ENCODE measurements at places on chromosomes 13 and 19.
A peak's percentile ranks its signal among the peaks of the same experiment; 100 is the strongest.

- no peak for DNase-seq
These were observed 237.0 kb upstream of the TSHZ3 start for GRCh38 chr19:31586282-31586681.

- DNase-seq = peak; percentile 94
These were observed at the start of gene MBD3 for GRCh38 chr19:1592755-1593500. Gene MBD3, minus strand, starts transcription at chr19:1592865. Its CDS starts 234 bp downstream, at chr19:1592631.

DNA sequence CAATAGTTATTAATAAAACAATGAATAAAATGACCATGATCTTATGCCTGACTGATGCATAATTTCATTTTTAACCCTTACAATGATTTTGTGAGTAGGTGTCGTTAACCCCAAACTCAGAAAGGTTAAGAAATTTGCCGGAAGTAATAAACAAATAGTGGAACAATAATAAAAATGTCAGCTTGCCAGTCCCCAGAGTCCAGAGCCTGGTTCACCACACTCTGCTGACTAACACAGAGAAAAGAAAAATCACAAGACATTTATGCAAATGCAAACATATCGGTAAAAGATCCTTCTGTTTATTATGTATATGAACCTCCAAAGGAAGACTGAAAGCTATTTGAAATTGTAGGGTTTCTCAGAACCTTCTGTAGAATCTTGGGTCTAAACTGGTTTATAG lies 563.7 kb downstream of the EFNB2 start:
- DNase-seq = no peak

DNA sequence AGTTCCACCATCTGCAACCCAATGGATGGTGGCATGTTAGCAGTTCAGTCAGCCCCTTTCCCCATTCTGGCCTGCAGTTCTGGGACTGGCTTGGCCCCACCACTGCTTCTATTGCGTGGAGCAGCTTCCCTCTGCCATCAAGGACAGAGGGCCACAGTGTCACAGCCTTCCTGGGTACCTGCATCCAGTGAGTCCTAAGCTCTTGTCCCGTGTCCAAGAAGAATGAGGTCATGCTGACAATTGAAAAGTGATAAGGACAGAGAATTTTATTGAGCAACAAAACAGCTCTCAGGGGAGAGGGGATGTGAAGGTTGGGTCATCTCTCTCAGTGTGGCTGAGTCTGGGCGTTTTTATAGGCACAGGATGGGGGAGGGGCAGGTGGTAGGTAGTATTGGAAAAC lies 33.5 kb upstream of the SIN3B start:
- DNase-seq = no peak

GRCh38 chr19:18230941-18231734 lies 4.9 kb upstream of the PDE4C start:
- DNase-seq = no peak

DNA sequence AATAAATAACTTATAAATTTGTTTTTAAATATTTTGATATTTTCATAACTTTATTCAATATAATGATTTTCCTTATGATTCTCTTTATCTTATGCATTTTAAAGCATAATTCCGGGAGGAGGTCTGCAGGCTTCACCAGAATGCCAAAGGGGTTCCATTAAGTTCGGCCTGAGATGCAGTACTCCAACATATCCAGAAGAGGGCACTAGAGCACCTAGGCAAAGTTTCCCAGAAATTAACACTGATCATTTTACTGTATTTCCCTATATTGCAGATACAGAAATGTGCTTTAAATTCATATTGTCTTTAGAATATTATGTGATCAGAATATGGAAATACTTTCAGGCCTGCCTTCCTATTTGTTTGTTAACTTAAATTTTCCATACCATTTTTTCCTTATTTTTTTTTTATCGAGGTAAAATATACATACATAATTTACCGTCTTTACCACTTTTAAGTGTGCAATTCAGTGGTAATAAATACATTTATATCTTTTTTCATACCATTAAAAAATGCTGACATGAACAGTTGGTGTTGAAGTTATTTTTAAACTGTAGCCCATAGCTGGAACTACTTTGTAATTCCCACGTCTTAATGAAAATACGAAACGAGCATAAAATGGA lies 58.9 kb upstream of the TM9SF2 start:
- DNase-seq = peak; percentile 45

GRCh38 chr13:102028868-102029267 lies 373.0 kb downstream of the FGF14 start:
- peak; percentile 89 for DNase-seq

GRCh38 chr19:45191375-45191774 lies 12.8 kb downstream of the BLOC1S3 start:
- DNase-seq = no peak

All from NCI-H1105 treated with DMSO at 0.1 percent for 48 hours (cell line).